ENCODE measurements at places on chromosomes 3 and 15.
A peak's percentile ranks its signal among the peaks of the same experiment; 100 is the strongest.

DNA sequence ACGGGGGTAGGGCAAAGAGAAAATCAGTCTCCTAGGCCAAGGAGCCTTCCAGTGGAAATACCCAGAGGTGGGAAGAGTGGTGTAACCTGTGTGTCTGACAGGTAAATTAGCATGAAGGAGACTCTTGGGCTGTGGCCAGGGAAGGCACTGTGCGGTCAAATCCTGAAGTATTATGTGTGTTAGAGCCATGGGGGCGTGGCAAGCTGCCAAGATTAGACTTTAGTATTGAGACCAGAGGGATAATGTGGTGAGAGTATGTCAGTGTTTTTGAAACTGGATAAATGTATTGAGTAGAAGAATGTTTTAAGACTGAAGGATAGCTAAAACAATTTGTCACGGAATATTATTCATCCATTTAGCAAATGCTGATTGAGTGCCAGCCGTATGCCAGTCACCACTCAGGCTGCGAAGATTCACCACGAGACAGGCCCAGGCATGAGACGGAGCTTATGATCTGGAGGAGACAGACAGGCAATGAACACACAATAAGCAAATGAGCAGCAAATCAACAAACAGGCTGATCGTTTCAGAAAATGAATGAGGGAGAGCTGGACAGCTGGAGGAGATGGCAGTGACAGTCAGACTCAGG lies 445.9 kb downstream of the MCTP2 start:
- no peak for DNase-seq

- DNase-seq = no peak
Observed at GRCh38 chr15:22778796-22779195, 7.6 kb upstream of the NIPA1 start.

DNA sequence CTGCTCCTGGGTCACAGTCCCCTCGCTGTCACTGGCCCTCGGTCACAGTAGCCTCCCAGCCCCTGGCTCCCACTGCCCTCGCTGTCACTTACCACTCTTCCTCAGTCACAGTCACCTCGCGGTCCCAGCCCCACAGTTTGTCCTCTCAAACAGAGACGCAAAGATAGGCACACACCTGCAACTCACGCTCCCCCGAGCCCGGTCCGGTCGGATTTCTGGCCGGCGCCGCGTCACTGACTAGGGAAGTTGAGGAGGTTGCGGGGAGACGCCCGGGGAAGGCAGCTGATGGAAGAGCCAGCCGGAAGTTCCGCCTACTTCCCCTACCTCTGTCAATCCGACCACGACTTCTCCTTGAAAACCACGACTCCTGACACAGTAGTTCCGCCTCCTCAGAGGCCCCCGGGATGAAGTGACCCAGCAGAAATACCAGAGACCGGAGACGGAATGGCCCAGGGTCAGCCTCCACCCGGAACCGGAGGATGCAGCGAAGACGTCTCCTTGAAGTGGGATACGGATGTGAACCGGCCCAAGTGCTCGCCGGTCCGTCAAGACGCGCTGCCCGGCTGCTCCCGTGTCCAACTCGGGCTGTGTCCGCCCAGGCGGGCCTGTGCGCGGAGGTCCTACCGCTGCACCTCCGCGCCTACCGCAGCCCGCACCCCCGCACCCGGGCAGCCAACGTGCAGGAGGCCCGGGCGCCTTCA lies at the start of gene PCYT1A:
TSS of gene PCYT1A (minus strand) at position 287 of the 701 bp plus-strand sequence. CDS start 17,195 bp downstream, outside the sequence.
- peak; percentile 51 for DNase-seq

- DNase-seq = no peak
Observed at GRCh38 chr3:47152578-47152977, 11.3 kb downstream of the SETD2 start.

DNA sequence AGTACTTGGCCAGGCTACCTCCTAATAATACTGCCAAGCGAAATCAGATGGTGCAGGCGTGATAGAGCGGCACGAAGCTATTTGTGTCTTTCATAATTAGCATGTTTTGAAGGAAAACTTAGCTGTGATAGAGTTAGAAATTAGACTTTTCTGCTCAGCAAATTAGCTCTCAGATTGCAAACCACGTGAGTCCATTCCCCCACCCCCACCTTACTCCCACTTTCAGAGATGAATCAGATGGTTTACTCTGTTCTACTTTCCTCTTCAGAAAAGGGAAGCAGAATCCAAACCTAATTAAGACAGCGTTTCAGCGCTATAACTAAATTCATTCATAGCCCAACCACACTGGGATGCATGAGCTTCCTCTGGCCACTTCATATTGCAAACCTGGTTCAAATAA lies 214.6 kb downstream of the SLCO3A1 start:
- DNase-seq = no peak

DNA sequence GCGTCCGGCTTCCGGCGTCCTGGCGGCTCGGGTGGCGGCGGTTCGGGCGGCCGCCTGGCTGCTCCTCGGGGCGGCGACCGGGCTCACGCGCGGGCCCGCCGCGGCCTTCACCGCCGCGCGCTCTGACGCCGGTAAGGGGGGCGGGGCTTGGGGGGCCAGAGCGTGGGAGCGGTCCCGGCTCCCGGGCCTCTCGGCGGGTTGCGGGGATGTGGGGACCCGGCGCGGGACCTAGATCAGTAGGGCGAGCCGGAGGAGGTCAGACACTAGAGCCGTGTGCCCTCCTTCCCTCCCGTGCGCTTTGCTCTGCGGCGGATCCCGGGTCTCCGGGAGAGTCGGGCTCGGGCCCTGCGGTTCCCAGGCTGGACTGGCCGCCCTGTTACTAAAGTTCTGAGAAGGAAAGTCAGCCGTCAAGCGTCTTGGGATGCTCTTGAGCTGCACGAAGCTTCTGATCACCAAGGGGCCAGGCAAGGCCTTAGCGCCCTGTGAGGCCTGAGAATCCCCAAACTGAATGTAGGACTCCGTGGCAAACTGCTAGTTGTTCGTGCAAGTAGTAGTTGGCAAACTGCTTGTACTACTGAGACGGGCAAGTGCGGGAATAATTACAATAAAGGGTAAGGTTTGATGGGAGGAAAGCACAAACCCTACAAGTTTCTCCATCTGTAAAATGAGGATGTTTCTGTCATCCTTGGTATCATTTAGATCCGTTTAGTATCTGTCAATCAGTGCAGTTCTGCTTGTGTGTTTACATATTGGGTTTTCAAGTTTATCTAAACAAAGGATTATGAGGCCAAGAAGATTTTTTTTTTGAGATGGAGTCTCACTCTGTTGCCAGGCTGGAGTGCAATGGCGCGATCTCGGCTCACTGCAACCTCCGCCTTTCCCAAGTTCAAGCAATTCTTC lies 587 bp downstream of the PIGX start:
- DNase-seq = peak; percentile 60

- no peak for DNase-seq
Observed at GRCh38 chr3:4688411-4688810, 195.3 kb downstream of the ITPR1 start.

- no peak for DNase-seq
Observed at GRCh38 chr15:67776600-67776999, 48.7 kb upstream of the SKOR1 start.

DNA sequence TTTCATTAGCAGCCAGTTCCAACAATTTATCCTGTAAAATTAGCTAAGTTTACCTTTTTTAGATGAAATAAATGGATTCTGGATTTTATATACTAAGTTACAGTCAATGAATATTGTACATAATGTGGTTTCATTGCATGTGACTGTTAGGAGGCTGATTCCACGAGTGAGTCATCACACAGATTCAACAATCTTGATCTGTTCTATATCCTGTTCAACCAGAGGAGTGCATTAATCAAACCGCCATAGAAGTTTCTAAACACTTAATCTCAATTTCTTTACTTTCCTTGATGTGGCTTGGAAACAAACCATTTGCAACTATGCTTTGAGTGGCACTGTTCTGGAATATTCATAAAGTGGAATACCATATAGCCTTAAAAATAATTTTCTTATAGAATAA lies 15.3 kb downstream of the DNAJC13 start:
- DNase-seq = no peak

DNA sequence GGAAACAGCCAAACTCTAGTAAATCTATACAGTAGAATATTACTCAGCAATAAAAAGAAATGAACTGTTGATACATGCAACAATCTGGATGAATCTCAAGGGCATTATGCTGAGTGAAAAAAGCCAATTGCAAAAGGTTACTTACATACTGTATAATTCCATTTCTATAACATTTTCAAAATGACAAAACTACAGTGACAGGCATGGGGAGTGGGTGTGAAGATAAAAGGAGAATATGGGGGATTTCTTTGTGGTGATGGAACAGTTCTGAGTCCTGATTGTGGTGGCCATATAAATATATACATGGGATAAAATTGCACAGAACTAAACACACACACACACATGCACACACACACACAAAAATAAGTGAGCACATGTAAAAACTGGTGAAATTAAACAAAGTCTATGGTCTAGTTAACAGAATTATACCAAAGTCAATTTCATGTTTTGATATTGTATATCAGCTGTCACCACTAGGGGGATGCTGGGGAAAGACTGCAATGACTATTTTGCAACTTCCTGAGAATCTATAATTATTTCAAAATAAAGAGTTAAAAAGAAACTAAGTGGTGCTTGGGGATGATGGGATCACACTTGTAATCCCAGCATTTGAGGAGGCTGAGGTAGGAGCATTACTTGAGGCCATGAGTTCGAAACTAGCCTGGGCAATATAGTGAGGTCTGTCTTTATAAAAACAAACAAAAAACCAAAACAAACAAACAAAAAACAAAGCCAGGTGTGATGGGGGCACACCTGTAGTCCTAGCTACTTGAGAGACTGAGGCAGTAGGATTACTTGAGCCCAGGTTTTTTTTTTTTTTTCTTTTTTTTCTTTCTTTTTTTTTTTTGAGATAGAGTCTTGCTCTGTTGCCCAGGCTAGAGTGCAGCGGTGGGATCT lies 66.0 kb downstream of the SPTSSB start:
- no peak for DNase-seq

- DNase-seq = no peak
Observed at GRCh38 chr15:94196531-94196930, 34.8 kb upstream of the MCTP2 start.

GRCh38 chr3:5489536-5489935 lies 302.0 kb downstream of the EDEM1 start:
- no peak for DNase-seq

DNA sequence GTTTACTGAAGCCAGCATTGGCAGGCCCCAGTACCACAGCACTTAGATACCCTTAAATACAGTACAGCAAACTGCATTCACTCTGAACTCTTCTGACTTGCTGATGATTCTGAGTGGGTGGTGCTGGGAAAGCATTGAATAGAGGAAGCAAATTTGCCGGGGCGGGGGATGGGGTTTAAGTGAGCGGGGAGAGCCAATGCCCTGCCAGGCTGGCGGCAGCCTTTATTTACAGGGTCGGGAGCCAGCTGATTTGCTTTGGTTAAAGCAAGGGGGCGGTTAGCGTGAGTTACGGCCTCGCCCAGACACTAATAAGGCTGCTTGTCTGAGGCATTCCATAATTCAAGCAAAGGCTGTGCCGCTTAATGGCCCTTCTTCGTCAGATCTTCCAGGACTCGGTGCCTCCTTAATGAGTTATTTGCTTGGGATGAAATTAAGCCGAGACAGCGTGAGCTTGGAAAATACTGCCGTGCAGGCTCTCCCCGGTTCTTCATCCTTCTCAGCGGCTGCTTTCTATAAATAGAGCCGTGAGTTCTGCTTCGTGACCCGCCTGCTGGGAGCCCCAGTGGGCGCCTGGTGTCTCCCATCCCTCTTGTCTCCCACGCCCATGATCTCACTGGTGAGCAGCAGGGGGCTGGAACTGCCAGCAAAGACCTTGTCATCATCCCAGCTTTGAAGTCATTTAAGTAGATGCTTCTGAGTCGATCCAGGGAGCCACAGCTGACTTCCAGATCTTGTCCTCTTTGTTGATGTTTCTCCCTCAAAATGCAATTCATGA lies 25.8 kb downstream of the SPSB4 start:
- no peak for DNase-seq

GRCh38 chr3:135000465-135000864 lies 205.4 kb downstream of the EPHB1 start:
- no peak for DNase-seq

- DNase-seq = no peak
Observed at GRCh38 chr15:28952666-28953491, 67.1 kb downstream of the APBA2 start.

GRCh38 chr3:11300970-11301369 lies 28.8 kb downstream of the ATG7 start:
- DNase-seq = no peak

GRCh38 chr3:197835509-197835908 lies 44.5 kb downstream of the LRCH3 start:
- DNase-seq = no peak

- no peak for DNase-seq
Observed at GRCh38 chr3:178392511-178392926, 143.7 kb upstream of the KCNMB2 start.

- no peak for DNase-seq
Observed at GRCh38 chr3:38646062-38646461, 3.4 kb downstream of the SCN5A start.

DNA sequence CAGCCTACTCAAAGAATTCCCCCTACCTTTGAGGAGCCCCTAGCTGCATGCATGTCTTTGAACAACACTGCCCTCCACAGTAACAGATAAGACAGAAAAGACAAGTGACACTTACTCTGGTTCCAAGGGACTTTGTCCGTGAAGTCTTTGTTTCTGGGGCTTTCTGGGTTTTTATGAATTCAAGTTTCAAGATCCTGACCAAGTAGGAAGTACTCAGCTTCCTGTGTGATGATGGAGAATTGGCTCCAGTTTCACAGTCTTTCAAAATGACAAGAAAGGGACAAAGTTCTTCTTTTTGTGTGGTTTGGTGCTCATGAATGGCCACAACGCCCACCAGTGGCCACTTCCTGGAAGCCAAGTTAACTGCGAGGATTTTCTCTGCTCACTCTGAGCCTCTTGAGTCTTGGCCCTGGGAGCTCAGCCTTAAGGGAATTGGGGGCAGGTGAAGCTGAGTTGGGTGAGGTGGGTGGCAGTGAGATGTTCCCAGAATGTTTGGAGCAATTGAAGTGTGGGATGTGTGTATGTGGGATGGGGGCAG lies at the start of gene CCR1:
TSS of gene CCR1 (minus strand) at position 147 of the 538 bp plus-strand sequence. CDS start 4,000 bp downstream, outside the sequence.
- no peak for DNase-seq

GRCh38 chr3:23162934-23163333 lies 40.2 kb upstream of the UBE2E2 start:
- DNase-seq = no peak

- DNase-seq = no peak
Observed at GRCh38 chr3:4826237-4827100, 152.8 kb upstream of the BHLHE40 start.

- DNase-seq = no peak
Observed at GRCh38 chr15:33852570-33852969, 115.7 kb upstream of the CHRM5 start.
